ENCODE measurements at places on chromosomes 16 and 17. TPM values are rescaled to one million over a fixed set of nuclear protein-coding genes. Genes with fewer than 3 reads are reported as not detected.

Gene SNX11
- total RNA-seq, result 26.2 TPM

Gene SOST
- total RNA-seq, result not detected

DNA sequence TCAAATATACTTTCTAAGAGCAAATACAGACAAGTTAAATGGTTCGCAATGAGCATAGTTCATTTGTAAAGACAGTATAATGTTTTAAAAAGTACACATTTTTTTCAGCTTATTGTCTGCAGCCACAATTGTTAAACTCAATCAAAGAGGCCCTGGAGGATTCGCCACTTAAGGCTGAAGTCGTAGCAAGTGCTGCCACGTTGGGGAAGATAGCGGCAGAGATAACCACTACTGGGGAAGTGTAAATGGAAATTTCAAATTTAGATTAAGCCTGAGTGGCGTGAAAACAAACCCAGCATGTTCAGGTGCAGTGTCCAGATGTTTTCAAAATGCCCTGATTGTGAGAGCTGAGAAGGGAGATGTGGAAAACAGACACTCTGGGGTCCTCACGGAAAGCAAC, 8.4 kb downstream of the PMP22 start:
- no peaks in the 10 kb centered on the region for H3K36me3 ChIP-seq
- H3K4me3 ChIP-seq, result no peak overlapping the region
- peaks cover 3% of the 10 kb centered on the region for H3K4me1 ChIP-seq
- no peak overlapping the region for H3K27ac ChIP-seq
- H3K27me3 ChIP-seq, result peaks cover 48% of the 10 kb centered on the region

GRCh38 chr17:79145548-79145947, 70.9 kb downstream of the ENGASE start:
- H3K27ac ChIP-seq, result no peak overlapping the region
- peaks cover 16% of the 10 kb centered on the region for H3K4me1 ChIP-seq
- H3K27me3 ChIP-seq, result no peaks in the 10 kb centered on the region
- H3K36me3 ChIP-seq, result no peaks in the 10 kb centered on the region
- DNase-seq, result no peak

DNA sequence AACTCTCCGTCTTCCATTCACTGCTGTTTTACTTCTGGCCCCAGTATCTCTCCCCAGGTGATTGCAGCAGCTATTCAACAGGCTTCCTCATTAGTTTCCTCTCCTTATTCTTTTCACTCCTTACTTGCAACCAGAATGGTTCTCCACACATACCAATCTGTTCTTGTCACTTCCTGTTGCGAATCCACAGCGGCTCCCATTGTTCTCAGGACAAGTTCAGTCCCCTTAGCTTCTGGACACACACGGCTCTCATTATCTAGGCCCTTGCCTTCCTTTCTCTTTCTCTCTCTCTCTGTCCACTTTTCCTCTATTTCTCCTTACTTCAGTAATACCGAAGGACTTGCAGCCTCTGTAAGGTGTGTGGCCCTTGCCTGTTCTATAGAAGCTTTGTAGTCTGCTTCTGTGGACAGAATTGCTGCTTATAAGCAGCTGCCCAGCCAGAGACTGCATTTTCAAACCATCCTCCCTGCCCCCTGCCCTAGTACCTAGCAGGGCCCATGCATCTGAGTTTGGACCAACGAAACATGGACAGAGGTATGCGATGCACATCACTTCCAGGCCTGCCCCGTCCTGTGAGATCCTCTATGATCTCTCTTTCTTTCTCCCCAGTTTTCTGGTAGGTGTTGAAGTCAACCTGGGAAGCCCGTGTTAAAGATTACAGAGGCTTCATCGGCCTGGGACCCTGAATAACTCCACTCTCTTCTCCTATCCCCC, 45.7 kb downstream of the VAT1L start:
- DNase-seq, result peak; percentile 65
- peaks cover 16% of the 10 kb centered on the region for H3K4me1 ChIP-seq
- no peaks in the 10 kb centered on the region for H3K36me3 ChIP-seq
- H3K4me3 ChIP-seq, result no peak overlapping the region
- H3K27me3 ChIP-seq, result no peaks in the 10 kb centered on the region

Measured in neural progenitor cell (in vitro differentiated cells).